AG10803 (cell line): ENCODE measurements at places on chromosomes 7 and 10.

GRCh38 chr7:23960361-23960760, 250.3 kb downstream of the STK31 start:
- DNase-seq: no peak

GRCh38 chr10:59333701-59334100, 28.6 kb downstream of the FAM13C start:
- no peak for DNase-seq

DNA sequence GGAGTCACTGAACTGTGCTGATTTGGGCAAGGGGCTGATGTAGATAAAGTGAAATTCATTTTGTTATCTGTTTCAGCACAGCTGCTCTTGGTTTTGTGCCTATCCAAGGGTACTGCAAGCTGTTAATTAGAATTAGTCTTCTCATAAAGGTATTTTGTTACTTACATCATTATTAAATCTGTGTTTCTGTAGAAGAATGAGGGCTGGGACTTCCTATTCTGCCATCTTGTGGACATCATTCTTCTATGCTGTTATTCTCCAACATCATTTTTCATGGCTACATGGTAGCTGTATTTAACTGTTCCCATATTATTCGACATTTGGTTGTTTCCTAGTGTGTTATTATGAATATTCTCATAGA, 76.2 kb upstream of the CCDC71L start:
- peak; percentile 67 for DNase-seq

DNA sequence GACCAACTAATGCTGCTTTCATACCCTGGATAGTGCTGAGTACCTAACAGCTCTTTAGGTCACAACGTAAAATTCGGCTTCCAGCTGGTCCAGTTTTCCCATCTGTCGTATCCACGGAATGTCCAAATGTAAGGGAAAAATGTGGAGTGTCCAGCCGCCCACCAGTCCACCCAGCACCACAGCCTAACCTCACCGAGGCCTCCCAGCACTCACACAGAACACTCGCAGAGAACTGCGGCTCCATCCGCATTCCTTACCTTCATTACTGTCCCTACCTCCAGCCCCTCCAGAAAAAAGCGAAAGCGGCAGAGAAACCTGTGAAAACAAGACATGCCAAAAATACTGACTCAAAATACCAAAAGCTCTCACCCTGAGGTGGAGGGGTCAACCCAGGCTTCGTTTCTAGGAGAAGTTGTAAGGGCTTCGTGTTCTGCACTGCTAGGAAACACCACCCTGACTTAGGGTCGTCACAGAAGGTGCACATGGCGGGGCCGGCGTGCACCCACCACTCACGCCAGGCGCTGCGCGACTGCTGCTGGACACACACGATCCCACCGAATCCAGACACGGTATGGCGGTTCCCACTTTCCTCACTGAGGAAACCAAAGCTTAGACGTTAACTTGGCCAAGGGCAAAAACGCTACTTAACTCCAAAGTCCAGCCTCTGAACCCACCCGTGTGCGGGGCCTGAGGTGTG, 73.9 kb downstream of the AMZ1 start:
- no peak for DNase-seq

DNA sequence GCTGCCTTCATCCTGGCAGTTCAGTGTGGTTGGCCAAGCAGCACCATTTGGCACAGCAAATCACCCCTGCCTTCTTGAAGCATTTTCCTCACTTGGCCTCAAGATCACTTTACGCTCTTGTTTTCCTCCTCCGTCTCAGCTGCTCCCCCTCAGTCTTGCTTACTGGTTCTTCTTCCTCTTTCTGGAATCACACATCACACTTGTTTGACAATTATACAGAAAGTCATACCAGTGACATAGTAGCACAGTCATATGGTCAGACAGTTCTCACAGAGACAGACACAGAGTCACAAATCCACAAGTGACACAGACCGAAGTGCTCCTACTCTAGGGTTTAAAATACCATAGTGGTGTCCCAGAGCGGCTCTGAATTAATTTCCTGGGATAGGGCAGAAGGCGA, 43.8 kb upstream of the ARL4A start:
- DNase-seq: no peak

- no peak for DNase-seq
Observed at GRCh38 chr7:68249611-68250010, 1253.0 kb downstream of the TYW1 start.

GRCh38 chr10:114762811-114763210, 58.8 kb upstream of the FHIP2A start:
- no peak for DNase-seq

DNA sequence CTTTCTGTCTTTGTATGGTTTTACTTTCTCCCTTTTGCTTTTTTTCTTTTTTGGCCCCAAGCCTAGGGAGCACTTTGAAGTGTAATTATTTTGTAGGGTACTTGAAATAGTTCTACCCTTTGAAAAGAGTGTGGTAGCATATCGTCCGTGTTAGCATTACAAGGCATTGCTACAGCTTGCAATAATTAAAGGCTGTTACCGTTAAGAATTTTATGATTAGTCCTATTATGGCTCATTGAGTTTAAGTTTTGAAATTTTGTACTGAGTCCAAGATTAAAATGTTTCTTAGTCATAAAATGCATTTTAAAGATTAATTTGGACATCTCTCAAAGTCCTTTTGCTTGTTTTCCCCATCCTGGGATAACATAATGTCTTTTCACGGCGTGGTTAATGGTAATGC, 490.0 kb upstream of the LRRN3 start:
- DNase-seq: no peak

- no peak for DNase-seq
Observed at GRCh38 chr10:77588886-77589285, 48.7 kb downstream of the KCNMA1 start.

DNA sequence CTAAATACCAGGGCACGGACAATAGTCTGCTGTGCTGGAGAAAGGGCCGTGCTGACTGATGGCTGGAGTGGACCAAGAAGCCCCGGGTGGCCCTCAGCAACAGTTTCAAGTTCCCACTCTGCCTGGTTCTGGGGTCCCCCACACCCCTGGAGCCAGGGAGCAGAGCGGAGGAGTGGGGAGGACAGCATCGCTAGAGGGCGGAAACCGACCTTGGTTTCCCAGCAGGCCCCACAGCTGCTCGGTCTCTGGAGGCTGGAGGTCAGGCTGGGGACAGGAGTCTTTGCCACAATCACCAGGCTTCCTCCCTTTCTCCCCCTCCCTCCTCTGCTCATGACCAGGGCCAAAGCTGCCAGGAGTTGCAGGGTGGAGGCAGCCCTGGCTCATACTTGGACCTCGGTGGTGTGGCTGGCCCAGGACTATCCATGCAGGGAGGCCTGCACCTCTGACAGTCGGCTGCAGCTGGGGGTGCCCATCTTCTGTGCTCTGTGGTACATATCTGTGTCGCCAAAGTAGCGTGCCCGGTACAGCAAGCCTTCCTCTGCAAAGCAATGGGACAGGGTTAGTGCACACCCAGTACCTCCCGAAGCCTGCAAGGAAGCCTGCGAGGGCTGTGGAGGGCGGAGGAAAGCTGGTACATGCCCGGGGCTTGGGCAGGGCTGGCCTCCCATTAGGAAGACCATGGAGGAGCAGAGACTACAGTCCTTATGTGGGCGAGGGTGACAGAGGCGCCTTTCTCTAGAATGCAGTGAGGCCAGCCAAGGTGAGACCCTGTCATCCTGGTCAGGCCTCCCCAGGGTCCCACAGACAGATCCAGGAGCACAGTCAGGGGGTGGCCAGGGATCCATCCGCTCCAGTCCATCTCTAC, 19.1 kb downstream of the DNAJB12 start:
- DNase-seq: no peak

DNA sequence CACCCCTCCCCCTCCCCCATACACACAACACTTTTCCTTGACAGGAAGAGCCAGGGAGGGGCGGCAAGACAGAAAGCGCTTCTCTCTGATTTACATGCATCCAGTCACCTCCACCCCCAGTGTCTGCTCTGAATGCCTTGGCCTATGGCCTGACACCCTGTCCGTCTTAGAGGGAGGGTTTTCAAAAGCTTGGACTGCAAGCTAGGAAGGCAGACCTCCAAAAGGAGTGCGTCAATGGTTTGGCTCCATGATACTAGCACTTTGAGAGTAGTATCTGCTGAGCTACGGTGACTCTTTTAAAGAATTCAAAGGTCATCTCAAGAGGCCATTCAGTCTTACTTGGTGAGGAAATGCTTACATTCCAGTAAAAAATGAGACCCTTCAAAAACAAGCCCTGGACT, 20.3 kb upstream of the PAX2 start:
- DNase-seq: no peak

GRCh38 chr7:51732116-51732515, 415.5 kb upstream of the COBL start:
- DNase-seq: no peak

DNA sequence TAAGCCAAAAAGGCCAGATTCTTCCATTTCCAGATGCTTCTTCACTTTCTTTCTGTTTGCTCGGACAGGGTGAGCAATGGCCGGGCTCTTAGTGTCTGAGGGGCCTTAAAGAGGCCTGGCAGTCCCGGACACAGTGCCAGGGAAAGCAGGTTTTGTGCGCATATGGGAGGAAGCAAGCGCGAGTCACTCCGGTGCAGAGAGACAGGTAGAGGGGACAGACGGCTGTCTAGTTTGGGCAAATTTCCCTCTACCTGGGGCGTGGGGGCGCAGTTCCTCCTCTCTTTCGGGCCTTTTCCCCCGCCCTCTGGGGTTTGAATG, 4.7 kb downstream of the NEUROD6 start:
- no peak for DNase-seq

GRCh38 chr10:28250782-28251181, 52.1 kb downstream of the MPP7 start:
- peak; percentile 51 for DNase-seq

DNA sequence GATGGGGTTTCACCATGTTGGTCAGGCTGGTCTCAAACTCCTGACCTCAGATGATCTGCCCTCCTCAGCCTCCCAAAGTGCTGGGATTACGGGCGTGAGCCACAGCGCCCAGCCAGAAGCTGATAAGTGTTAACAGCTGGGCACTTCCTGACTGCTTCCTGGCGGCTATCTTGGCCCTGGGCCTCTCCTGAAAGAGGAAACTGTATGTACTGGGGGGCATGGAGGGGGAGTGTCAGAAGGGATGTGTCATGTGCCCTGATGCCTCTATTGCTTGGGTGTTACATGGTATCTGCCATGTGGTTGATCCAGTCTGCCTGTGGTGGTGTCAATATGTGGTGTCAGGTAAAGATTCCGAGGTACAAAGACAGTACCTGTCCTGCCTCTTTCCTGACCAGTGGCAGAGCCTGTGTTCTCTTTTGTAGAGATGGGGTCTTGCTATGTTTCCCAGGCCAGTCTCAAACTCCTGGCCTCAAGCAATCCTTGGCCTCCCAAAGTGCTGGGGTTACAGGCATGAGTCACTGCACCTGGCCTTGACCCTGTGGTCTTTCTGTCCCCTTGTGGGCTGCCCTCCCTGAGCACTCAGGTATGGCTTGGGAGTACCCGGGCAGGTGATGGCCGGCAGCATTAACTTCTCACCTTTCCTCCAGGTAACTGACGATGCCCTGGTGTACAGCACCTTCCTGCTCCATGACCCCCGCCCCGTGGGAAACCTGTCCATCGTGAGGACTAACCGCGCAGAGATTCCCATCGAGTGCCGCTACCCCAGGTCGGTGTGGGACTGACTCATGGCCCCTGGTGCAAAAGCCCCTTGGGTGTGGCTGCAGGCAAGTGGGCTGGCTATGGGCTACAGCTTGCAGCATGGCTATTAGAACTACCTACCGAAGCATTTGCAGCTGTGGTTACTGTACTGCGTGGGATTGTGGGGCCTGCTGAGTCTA, 4.4 kb downstream of the ZP3 start:
- DNase-seq: peak; percentile 55

DNA sequence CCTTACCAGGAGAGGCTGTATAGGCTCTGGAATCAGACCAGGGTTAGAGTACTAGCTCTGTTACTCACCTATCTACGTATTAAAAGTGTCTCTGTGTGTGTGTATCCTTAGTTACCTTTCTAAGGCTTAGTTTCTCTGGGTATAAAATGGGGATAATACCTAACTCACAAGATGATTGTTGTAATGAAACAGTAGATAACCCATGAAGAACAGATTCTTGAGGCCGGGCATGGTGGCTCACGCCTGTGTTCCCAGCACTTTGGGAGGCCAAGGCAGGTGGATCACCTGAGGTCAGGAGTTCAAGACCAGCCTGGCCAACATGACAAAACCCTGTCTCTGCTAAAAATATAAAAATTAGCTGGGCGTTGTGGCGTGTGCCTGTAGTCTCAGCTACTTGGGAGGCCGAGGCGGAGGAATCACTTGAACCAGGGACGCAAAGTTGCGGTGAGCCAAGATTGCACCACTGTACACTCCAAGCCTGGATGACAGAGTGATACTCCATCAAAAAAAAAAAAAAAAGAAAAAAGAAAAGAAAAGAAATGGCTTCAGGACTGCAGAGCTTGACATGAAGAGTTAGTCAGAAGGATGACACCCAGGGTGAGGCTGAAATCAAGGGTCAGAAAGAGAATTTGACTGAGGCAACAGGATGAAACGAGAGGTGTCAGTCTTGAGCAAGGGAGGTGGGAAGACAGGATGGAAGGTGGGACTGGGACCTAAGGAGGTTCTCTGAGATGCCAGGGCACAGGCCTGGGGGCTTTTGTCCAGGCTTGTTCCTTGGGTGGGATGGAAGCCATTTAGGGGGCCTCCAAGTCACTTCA, 33.4 kb downstream of the PRKAR2B start:
- DNase-seq: no peak

- no peak for DNase-seq
Observed at GRCh38 chr10:8051851-8052257, 2.6 kb upstream of the GATA3 start.

- DNase-seq: peak; percentile 63
Observed at GRCh38 chr10:101693978-101694673, 844 bp downstream of the FBXW4 start.

GRCh38 chr7:138876326-138876725, 78.3 kb upstream of the ATP6V0A4 start:
- peak; percentile 26 for DNase-seq

- no peak for DNase-seq
Observed at GRCh38 chr10:124496150-124496549, 34.5 kb downstream of the LHPP start.

- no peak for DNase-seq
Observed at GRCh38 chr7:71329030-71329660, 197.2 kb downstream of the GALNT17 start.

GRCh38 chr10:33478089-33478674, 143.7 kb upstream of the NRP1 start:
- no peak for DNase-seq

DNA sequence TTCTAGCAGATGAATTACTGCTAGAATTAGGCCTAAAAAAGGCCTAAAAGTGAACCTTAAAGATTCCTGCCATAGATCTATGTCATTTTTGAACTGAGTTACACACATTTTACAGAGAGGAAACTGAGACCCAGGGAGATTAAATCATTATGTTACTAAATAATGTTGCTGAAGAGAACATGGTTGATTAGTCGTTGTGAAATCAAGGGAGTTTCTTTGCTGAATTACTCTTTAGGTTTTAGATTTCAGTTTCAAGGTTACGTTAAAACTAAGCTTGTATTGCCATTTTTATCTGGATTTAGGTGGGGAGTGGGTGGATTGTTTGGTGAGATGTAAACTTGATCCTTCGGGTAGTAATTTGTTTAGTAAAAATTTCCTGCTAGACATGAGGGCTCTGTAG, 21.3 kb downstream of the CDK14 start:
- no peak for DNase-seq
